ENCODE measurements at places on chromosomes 5 and 9.

DNA sequence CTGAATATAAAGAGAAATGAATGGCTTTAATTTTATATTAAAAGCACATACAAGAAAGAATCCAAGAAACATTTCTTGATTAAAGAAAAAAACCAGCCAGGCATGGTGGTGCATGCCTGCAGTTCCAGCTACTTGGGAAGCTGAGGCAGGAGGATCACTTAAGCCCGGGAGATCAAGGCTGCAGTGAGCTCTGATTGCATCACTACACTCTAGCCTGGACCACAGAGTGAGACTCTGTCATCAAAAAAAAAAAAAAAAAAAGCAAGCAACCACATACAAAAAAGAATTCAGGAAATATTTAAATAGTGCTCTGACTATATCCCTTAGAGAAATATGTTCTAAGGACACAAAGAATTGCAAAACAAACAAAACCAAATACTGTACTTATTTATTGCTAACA is 2.5 kb upstream of the PLAC8L1 start:
- DNase-seq = no peak

DNA sequence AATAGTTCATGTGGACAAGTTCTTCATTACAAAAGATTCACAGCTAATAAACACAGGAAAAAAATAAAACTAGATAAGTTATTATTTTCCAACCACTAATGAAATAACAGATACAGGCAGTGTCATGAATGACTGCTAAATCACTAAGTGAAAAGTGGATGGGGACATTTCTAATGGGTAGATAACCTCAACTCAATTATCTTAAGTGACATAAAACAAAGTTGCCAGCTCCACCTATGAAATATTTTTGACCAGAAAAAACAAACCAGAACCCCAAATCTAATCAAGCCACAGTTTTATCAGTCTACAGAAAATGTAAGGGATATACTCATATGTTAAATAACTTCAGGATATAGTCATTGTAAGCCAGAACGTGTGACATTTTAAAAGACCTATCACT is 74.4 kb downstream of the AGTPBP1 start:
- no peak for DNase-seq

DNA sequence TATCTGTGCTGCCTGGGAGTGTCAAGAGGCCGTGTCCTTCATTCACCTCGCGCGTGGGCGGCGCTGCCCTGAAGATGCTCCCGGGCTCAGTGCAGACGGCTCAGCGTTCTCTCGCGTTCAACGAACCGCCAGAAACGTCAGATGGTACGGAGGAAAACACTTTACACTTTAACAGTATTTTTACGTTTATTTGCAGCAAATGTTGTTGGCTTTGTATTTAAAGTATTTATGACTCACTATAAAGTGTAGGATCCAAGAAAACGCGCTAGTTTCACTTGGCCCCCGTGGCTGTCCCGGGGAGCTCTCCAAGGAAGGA is 544 bp upstream of the ERCC6L2 start:
- peak; percentile 25 for DNase-seq

DNA sequence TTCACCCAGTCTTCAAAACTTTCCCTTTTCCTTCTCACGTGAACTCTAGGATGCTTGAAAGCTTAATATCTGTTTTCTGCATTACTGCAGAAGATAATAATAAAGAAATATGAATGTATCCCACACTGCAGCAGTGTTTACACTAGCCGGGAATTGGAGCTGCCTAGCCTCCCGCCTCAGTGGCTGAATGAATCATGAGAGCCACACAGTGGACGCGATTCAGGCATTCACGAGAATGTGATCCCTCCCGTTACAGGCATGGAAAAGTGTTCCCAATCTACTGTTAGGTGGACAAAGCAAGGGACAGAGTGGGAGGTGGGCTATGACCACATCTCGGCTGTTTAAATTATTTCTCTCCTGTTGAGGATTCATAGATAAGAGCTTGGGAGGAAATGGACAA is 69.4 kb upstream of the CTSL start:
- DNase-seq = no peak

- DNase-seq = no peak
These were observed 383.6 kb downstream of the CCDC171 start for GRCh38 chr9:15936306-15936921.

GRCh38 chr5:74625742-74626241 is 14.7 kb downstream of the ENC1 start:
- DNase-seq = no peak

DNA sequence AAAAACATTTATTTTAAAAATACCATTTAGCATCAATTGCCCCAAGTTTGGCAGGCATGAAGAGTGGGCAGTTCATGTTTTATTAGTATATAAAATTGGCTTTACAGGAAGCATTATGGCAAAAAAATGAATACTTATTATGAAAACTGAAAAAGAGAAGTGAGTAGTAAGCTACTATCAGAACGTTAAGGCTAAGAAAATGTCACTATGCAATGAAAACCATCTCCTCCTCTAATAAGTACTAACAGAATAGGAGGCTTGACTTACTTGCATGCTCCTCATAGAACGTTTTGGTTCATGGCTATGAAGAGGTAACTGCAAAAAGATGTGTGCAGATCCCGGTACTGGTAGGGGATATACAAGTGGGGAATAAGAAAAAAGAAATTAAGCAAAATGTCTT is 23.6 kb downstream of the TICAM2 start:
- DNase-seq = no peak

GRCh38 chr9:111356481-111357244 is 26.6 kb upstream of the OR2K2 start:
- DNase-seq = no peak

DNA sequence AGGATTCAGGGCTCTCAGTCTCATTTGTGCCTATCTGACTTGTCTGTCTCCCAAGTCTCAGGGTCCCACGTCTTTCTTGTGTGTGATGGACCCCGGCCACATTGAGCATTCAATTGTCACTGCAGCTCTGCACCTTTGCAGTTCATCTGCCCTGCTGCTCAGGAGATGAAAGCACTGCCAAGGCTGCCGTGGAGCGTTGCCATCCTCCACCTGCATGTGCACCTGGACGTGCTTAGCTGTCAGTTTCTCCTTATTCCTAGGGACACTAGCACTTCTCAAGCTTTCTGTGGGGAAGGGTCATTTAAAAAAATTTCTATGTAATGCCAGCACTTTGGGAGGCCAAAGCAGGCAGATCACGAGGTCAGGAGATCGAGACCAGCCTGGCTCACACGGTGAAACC is 22.8 kb upstream of the GFPT2 start:
- no peak for DNase-seq

DNA sequence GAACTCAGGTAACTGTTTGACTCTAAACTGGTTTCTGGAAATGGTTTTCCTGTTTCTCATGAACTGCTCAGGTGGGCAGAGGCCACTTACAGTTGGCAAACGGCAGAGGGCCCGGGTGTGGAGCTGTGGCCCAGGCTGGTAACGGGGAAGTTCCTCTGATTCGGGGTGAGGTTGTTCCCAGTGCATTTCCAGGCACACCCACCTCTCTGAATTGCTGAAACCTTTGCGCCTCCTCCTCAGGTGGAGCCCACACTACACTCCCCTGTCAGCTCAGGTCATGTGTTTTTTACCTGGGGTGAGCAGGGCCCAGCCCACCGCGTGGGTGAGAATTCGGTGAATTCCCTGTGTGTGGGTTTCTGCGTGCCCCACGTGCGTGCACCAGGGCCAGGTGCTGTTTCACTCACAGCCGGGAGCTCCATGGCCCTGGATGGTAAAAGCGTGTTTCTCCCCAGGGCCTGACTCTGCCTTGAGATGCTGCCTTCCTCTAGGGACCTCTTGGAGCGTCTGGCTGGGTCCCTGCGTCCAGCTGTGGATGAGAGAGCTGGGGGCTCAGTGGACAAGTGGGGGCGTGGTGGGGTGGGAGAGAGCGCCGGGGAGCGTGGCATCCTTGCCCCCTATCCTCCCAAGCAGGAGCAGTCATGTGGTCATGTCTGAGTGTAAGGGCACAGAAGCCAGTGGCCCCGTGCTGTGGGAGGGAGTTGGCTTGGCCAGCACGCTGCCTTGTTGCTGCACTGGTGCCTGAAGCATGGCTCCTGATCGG is 33.5 kb upstream of the LPCAT1 start:
- DNase-seq = no peak

GRCh38 chr5:89457411-89458331 is 574.7 kb upstream of the MEF2C start:
- no peak for DNase-seq

GRCh38 chr9:129225815-129226214 is 47.8 kb upstream of the IER5L start:
- no peak for DNase-seq

- DNase-seq = no peak
These were observed 49.6 kb downstream of the ANKRD55 start for GRCh38 chr5:56183506-56183905.

- DNase-seq = no peak
These were observed 726.4 kb upstream of the GRAMD2B start for GRCh38 chr5:125696762-125697161.

GRCh38 chr5:3596857-3597166 is 1.2 kb downstream of the IRX1 start:
- DNase-seq = no peak

- no peak for DNase-seq
These were observed 30.1 kb downstream of the PTPA start for GRCh38 chr9:129141066-129142041.

GRCh38 chr5:39696672-39697398 is 272.1 kb upstream of the DAB2 start:
- no peak for DNase-seq

DNA sequence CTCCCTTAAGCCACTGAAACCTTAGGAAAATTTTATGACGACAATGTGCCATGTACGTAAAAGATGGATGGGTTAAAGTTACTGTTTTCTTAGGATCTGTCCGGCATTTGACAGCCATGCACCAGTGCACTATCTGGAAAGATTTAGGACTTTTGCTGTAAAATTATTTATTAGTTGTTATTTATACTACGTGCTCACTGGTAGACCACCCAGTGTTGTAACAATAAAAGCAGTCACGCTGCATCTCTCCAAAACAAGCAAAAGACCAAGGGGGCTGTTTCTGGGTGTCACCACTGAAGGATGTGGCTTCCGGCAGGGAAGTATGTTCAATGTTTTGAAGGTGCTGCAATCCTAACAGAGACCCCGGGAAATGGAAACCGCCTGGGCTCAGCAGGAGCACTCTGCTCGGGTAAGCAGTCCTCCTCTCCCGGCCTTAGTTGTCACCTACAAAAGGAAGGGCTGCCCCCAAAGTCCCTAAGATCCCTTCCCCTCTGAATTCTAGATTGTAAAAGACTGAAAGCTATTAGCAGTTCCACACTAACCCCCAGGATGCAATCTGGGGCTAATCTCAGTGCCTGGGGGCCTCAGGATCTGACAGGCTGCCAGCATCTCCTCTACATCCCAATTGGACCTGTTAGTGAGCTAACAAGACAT is 38.6 kb downstream of the SAXO1 start:
- no peak for DNase-seq

DNA sequence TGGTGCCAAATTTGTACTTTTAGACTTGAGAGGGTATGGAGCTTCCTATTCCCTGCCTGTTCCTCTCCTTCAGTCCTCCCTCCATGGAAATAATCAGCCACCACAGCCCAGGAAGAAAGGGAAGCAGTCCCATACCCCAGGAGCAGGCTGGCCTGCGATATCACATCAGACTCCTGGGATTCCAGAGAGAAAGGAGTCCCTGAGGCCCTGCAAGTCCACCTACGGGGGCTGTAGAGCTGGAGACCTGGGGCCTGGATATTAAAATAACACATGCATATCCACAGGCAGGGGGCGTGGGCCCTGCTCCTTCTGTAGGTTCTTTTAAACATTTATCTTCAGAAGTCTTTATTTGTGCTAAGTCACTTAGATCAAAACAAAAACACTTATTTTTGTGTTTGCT is 117.2 kb downstream of the TMEM174 start:
- no peak for DNase-seq

DNA sequence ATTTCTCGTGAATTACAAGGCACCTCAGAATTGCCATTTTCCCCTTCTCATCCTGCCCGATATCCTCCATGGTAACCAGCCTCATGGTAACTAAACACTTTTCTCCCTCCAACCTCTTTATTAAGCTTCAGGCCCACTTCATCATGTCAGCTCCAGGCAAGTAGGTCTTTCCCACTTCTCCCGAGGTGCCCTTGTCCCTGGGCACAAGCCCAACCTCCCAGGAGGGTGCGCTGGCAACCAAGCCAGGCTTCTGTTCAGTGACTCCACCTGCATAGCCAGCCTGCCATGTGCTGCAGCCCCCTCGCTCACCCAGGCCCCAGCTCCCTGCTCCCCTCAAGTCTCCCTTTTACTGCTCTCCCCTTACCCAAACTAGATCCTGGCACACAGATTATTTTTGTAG is 47.4 kb upstream of the AFAP1L1 start:
- DNase-seq = no peak

GRCh38 chr5:115070737-115071136 is 99.0 kb downstream of the TRIM36 start:
- DNase-seq = no peak

GRCh38 chr5:59198365-59198764 is 615.5 kb downstream of the RAB3C start:
- DNase-seq = no peak

DNA sequence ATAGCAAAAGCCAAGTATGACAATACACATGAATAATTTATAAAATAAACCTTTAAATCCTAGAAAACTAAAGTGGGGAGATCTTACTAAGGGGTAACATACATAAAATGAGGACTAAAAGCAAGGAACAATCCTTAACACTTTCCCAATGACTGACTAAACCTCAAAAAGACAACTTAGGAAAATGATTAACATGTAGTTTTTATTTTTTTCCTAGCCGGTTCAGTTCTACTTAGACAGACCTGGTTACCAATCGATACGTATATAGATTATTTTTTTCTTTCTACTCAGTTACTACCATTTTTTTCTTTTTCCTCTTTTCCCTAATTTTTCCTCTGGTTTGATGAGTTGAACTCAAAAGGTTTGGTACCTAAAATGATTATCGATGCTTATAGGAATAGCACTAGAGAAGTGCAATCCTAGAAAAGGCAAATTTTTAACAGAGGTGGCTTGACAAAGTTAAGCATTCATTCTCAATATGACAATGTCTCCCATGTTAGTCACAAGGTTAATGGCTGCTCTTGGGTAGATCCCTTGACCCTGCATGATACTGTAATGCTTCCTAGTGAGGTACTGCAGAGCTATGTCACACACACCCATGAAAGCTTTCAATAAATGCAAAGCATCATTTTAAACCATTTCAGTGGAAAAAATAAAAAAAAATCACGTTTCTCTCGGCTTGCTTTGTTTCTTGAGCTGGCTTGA is 41.5 kb downstream of the FBXO4 start:
- DNase-seq = no peak

Measured in stimulated activated CD8-positive, alpha-beta memory T cell treated with anti-CD3 and anti-CD28 coated beads, Interleukin-4, amount 100 ng/mL, for 1 hour (primary cell).